ENCODE measurements at places on chromosomes 3 and 15.

GRCh38 chr3:38545983-38546382, 49.8 kb downstream of the EXOG start:
- DNase-seq, result no peak

DNA sequence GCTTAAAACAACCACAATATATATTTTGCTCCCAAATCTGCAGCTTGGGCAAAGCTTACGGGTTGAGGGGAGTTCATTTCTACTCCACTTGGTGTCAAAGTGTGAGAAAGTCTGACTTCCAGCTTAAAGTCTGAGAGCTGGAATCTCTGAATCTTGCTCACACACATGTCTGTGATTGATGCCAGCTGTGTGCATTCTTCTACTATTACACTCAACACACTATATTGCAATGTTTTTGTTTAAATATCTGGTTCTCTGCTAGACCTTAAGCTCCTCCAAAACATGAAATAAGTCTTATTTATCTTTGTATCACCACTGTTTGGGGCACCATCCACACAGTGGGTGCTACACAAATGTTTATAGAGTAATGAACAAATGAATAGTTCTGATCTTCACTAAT, 36.7 kb upstream of the SECISBP2L start:
- no peak for DNase-seq

- no peak for DNase-seq
Observed at GRCh38 chr3:7877312-7877711, 624.3 kb upstream of the LMCD1 start.

GRCh38 chr3:133466531-133467386, 66.9 kb downstream of the BFSP2 start:
- peak; percentile 79 for DNase-seq

- peak; percentile 87 for DNase-seq
Observed at GRCh38 chr3:160671231-160671630, 5.7 kb upstream of the ARL14 start.

GRCh38 chr3:66603151-66603611, 102.4 kb upstream of the LRIG1 start:
- no peak for DNase-seq

- no peak for DNase-seq
Observed at GRCh38 chr3:127139601-127140500, 53.1 kb upstream of the PRR23E start.

DNA sequence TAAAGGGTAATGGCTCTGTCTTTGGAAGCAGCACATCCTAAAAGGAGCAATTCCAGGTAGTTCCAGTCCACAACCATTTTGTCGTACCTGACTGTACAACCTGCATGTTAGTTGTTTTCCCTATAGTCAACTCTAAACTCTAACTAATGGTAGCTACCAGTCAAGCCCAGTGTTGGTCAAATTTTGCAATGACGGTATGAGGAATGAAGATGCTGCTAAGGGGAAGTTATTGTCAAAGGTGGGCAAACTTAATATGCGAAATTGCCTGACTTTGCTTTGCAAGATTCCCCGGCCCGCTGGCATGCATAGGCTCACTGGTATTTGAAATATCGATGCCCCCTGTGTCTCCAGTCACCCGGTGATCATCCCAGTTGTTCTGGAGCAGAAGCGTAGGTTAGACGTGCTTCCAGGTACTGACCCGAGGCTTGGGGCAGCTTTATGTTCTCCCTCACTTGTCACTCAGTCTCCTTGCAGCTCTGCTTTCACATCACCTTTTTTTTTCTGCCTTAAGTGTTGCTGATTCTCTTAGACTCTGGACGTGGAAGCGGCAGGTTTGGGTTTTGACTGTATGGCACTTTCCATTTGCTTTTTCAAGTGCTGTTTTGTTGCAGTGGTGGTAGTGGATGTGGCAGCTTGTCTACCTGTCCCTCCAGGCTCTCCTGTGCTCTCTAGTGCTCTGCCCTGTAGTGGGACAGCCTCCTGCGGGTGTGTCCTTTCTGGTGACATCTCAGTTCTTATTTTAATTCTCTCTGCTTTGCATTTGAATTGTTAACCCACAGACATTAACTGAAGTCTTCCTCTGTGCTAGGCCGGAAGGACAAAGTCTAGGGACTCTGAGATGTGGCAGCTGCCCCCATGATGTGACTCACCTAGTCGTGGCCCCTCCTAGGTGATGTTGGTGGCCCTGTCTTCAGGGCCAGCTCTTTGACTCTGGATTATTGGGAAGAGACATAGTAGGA, 95.8 kb upstream of the UMPS start:
- DNase-seq, result peak; percentile 37

GRCh38 chr3:42734263-42734860, 31.8 kb upstream of the HHATL start:
- DNase-seq, result no peak

DNA sequence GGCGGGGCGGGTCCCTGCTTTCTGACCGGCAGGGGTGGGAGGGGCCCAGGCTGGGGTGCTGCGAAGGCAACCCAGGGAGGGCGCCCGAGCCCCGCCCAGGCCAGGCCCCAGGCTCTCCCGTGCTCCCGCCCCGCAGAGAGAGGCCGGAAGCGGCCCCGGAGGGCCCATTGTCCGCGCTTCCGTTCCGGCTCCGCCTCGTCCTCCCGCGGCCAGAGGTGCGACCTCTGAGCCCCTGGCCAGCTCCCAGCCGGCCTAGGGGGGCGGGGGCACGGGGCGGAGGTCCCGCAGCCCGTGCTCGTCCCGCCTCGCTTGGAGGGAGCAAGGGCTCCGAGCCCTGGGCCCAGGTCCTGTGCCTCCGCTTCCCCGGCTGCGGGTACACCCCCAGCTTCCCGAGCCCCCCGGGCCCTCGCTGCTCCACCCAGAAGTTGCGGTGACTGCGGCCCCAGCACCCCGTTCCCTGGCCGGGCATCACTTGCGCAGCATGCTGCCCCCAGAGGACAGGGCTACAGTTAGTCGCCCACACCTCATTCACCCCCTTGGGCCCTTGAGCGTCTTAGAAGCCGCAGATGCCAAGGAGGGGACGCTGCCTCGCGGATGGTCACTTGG, 20.4 kb upstream of the PLXND1 start:
- DNase-seq, result peak; percentile 91

DNA sequence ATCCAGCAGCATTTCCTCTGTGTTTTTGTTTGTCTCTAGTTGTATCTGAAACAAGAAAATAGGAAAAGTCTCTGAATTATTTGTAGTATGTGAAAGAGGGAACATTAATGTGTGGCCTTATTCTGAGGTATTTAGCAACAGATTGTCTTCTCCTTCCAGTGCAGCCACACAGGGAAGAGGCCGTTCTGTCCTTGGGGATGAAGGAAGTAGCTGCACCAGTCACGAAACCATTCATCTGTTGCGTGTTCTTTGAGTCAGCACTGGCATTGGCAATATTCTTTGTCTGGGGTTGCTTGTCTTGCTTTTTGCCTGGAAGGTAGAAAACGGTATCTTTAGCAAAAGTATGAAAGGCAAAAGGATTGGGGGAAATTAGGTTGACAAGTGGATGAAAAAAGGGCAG, 91.6 kb downstream of the CDIN1 start:
- no peak for DNase-seq

All from GM12865 (cell line).